ENCODE measurements at places on chromosomes 4 and X.

- peak overlapping the region; percentile 58 for H3K27ac ChIP-seq
- peaks cover 27% of the 10 kb centered on the region for H3K4me1 ChIP-seq
- peak; percentile 50 for DNase-seq
Observed at GRCh38 chr4:1295405-1296055, 5.8 kb downstream of the MAEA start.

GRCh38 chr4:119835613-119835910 lies 207.0 kb upstream of the PDE5A start:
- no peak for DNase-seq
- H3K27me3 ChIP-seq: no peaks in the 10 kb centered on the region
- H3K27ac ChIP-seq: peak overlapping the region; percentile 0
- no peaks in the 10 kb centered on the region for H3K36me3 ChIP-seq
- H3K4me3 ChIP-seq: no peak overlapping the region

- no peak overlapping the region for H3K27ac ChIP-seq
- no peaks in the 10 kb centered on the region for H3K4me1 ChIP-seq
- DNase-seq: no peak
- no peaks in the 10 kb centered on the region for H3K36me3 ChIP-seq
- H3K4me3 ChIP-seq: no peak overlapping the region
Observed at GRCh38 chrX:9442056-9442455, 22.8 kb upstream of the TBL1X start.

GRCh38 chr4:55215087-55215486 lies 89.7 kb upstream of the KDR start:
- no peaks in the 10 kb centered on the region for H3K27me3 ChIP-seq
- H3K27ac ChIP-seq: no peak overlapping the region
- no peak for DNase-seq

GRCh38 chrX:42778096-42778495 lies at the start of gene PPP1R2C:
Gene PPP1R2C, minus strand, starts transcription at chrX:42778163. Its CDS starts 84 bp downstream, at chrX:42778079.
- H3K27me3 ChIP-seq: no peaks in the 10 kb centered on the region
- no peak for DNase-seq
- H3K4me3 ChIP-seq: no peak within 1 kb of the TSS

Measured in osteoblast (primary cell).